ENCODE measurements at places on chromosomes 2 and 18.

DNA sequence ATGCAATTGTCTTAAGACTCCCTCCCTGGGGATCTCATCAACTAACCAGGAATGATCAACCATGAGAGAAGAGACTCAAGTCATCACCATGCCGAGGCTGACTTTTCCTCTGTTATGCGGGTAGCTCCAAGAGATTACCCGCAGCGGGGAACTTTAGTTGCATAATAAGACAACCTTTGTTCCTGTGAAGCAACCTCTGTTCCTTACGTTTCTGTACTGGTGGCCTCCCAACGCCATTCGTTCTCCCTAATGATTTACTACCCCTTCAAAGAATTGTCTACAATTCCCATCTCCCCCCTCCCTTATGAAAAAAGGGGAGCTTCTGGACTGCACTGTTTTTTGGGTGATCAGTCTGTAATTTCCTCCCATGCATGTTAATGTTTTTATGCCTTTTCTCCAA lies 66.1 kb upstream of the LRPPRC start:
- no peak for DNase-seq

GRCh38 chr2:229270551-229271410 lies at the start of gene PID1:
Gene PID1, minus strand, starts transcription at chr2:229271287. Its CDS starts 244 bp downstream, at chr2:229271043.
- no peak for DNase-seq

GRCh38 chr2:74441170-74441689 lies 507 bp downstream of the RTKN start:
- no peak for DNase-seq

- DNase-seq = no peak
Measured at GRCh38 chr2:112155331-112156151, 17.4 kb downstream of the FBLN7 start.

GRCh38 chr2:182680837-182681236 lies 35.2 kb upstream of the DNAJC10 start:
- no peak for DNase-seq

DNA sequence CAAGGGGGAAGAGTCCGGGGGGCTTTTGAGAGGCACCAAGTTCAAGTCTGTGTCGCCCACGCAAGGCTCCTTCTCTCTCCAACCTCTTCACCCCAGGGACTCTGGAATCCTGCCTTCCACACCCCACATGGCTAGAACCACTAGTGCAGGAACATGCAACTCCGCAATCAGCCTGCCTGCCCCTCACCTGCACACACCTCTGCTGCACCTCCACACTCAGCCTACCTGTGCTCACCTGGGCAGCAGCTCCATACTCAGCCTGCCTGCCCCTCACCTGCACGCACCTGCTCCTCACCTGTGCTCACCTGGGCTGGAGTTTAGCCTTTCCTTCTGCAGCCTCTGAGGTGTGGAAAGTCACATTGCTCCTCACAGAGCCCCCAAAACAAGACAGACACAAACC lies 277.4 kb downstream of the NDUFA10 start:
- no peak for DNase-seq

DNA sequence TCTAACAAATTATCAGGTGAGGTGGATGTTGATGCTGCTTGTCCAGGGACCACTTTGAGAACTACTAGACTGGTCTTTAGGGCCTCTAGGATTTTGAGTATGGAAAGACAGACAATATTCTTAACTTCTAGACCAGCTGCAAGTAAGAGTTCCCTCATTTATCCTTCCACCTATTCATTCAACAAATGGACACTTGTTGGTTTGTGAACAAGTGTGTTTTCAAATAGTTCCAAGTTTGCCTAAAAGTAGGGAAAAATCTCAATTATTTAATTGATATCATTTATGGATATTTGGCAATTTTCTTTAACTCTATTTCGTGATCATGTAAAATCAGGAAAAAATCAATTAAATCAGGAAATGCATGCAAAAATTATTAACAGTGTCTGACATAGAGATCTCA lies 245.4 kb downstream of the NCKAP5 start:
- no peak for DNase-seq

GRCh38 chr2:110677080-110677479 lies 783 bp downstream of the BUB1 start:
- no peak for DNase-seq

- no peak for DNase-seq
Measured at GRCh38 chr2:26786207-26787028, 562 bp downstream of the CENPA start.

- DNase-seq = no peak
Measured at GRCh38 chr18:37889963-37890362, 324.4 kb upstream of the CELF4 start.

DNA sequence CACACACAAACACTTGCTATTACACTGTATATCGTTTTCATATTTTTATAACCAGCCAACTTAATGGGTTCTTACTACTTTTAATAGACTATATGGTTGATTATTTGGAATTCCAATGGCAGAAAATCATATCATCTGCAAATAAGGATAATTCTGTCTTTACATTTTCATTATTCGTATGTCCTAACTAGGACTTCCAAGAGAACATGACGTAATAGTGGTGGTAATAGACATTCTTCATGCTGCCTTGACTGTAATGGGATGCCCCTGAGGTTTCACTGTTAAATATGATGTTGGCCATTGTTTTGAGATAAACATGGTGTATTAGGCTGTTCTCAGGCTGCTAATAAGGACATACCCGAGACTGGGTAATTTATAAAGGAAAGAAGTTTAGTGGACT lies 45.2 kb downstream of the DYNAP start:
- DNase-seq = no peak

DNA sequence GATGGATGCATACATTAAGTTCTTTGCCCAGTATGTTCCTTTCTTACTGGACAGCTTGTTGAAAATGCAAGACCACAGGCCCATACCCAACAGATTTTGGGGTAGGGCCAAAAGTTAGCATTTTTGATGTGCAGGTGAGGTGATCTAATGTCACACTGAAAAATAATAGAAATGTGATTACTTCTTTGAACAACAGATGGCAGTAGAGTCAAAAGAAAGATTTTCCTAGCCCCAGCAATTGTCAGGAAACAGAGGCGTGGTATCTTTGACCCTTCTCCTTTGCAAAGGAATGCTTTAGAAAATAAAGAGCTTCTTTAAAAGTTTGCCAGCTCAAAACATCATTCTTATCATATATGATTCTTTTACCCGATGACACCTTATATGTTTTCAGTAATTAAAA lies 343.6 kb upstream of the SYT4 start:
- no peak for DNase-seq

GRCh38 chr2:41736586-41736985 lies 311.2 kb upstream of the PKDCC start:
- DNase-seq = no peak

DNA sequence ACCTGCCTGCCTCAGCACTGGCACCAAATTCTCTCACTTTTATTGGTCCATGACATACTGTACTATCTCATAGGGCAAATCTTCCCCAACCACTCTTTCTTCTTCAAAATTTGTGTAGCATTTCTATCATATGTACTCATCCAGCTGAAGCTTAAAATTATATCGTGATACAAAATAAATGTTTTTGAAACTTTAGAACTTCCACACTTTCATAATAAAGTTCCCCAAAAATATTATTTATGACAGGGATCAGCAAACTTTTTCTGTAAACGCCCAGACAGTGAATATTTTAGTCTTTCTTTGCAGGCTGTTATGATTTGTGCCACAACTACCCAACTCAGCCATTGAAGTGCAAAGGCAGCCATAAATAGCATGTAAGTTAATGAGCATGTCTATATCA lies 76.2 kb upstream of the POU3F3 start:
- DNase-seq = no peak

DNA sequence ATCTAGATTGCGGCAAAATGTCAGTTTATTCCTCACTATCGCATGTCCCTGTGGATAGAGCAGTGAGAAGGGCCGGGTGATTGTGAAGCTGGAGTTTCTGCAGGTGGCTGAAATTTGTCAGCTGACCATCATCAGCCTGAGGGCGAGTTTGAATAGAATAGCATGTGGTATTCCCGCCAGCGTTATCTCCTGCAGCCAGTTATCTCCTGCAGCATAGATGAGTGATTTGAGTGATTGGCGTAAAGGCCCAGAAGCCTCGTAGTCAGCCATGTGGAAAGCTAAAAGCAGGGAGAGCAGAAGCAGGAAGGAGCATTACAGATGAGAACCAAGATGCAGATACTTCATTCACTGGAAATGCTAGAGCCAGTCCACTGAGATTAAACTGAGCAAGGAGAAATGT lies 65.5 kb downstream of the CABLES1 start:
- DNase-seq = no peak

- DNase-seq = no peak
Measured at GRCh38 chr2:240247868-240248720, 107.6 kb upstream of the OTOS start.

DNA sequence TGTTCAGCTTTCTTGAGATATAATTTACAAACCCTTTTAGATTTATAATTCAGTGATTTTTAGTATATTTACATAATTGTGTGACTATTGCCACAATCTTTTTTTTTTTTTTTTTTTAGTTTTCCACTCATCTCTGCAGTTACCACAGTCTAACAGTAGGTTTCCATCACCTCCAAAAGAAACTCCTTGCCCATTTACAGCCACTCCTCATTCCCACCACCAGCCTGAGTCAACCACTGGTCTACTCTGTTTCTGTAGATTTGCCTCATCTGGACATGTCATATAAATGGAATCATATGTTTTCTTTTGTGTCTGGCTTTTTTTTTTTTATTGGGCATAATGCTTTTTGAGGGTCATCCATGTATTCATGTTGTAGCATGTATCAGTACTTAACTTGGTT lies 16.1 kb downstream of the MTX2 start:
- DNase-seq = no peak

DNA sequence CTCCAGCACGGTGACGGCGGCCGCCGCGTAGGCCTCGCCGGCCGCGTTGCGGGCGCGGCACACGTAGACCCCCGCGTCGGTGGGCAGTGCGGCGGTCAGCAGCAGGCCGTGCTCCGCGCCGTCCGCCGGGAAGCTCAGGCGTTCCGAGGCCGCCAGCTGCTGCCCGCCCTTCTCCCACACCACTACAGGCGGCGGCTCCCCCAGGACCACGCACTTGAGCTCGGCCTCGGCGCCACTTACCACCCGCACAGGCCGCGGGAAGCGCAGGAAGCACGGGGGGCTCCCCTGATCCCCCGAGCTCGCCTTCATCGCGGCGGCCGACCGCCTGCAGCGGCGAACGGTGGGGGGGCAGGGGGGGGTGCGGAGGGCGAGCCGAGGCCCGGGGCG lies 422 bp downstream of the OBSL1 start:
- DNase-seq = no peak

DNA sequence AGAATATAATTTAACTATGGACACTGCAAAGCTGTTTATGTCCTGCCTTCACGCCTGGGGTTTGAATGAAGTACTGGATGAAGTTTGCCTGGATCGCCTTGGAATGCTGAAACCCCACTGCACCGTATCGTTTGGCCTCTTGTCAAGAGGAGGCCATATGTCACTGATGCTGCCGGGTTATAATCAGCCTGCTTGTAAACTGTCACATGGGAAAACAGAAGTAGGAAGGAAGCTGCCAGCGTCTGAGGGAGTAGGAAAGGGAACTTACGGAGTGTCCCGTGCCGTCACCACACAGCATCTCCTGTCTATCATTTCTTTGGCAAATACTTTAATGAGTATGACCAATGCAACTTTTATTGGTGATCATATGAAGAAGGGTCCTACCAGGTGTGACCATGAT lies 105.8 kb downstream of the WDR7 start:
- DNase-seq = no peak

GRCh38 chr2:32484937-32485336 lies 128.1 kb downstream of the BIRC6 start:
- no peak for DNase-seq

GRCh38 chr2:48250943-48251342 lies 279.0 kb upstream of the STON1 start:
- DNase-seq = no peak

GRCh38 chr2:232437195-232437571 lies 18.8 kb upstream of the ALPI start:
- DNase-seq = no peak

DNA sequence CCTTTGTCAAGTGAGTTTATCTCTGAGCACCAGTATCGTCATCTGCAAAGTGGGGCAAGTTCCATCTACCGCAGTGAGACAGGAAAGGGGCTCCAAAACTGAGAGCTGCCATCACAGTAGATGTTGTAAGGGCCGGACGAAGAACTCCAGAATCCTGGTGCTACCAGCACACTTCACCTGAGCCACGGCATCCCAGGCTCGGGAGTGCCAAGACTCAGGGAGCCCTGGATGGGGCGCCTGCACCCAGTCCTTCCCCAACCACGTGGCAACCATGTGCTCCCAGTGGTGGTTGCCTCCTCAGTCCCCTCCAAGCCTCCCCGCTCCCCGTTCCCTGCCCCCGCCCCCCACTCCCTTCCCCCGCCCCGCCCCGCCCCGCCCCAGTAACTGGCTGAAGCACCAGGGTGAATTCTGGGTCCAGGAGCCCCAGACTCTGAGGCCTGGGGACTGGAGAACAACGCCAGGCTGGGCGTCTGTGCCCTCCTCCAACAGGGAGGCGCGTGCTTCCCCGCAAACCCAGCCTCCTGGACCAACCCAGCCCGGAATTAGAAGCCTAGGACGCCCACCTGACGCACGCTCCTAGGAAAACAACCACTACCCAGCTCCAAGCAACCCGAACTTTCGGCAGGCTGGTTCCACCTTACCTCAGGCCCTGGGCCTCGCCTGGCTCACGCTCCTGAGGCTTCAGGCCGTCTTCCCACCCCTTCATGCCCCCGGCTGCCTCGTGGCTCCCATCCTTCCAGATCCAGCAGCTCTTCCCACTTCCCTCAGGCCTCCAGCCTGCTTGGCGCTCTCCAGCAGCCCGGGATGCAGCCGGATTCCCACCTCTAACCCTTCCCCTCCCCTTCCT lies 67.6 kb downstream of the LAMA3 start:
- DNase-seq = no peak

DNA sequence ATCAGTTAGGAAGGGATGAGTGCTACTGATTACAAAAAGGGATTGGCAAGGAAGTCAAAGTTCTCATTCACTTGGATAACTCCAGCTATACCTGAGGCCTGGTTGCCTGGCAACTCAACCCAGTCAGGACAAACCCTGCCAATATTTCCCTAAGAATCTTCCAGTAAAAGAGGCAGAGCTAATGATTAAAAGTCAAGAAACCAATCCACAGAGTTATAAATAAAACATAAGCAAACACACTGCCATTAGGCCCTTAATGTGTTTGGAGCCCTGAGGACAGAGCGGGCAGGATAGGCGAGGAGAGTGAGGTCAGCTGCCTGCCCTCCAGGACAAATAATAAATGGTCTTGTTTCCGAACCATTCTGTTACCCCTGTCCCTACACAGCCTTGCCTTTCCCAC lies 215.6 kb upstream of the NABP1 start:
- DNase-seq = no peak

DNA sequence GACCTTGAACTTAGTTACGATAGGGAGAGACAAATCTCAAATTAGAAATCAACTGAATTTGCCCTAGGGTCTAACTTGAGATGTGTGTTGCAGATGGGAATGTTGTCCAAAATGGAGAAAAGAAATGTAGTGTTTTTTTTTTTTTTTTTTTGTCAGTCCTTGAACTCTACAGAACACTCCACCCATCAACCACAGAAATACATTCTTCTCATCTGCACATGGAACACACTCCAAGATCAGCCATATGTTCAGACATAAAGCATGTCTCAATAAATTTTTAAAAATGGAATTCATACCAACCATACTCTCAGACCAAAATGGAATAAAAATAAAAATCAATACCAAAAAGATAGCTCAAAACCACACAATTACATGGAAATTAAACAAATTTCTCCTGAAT lies 526.5 kb downstream of the FBXO15 start:
- DNase-seq = no peak

- DNase-seq = no peak
Measured at GRCh38 chr2:8580316-8581233, 101.3 kb upstream of the ID2 start.
